Thoracic aorta (tissue), 2 donors: ENCODE measurements at places on chromosomes 4 and X. TPM values are rescaled to one million over a fixed set of nuclear protein-coding genes. Genes with fewer than 3 reads are reported as not detected.

The SASH3 gene
- total RNA-seq, result 12.4 TPM

- no peak for DNase-seq
These were observed 12.8 kb downstream of the TMPRSS11E start for GRCh38 chr4:68460085-68460484.

- no peak for DNase-seq
These were observed 14.9 kb downstream of the NKX6-1 start for GRCh38 chr4:84484236-84484635.

The GPR50 gene
- not detected for total RNA-seq

The SYN1 gene
- 0.85 TPM for total RNA-seq

DNA sequence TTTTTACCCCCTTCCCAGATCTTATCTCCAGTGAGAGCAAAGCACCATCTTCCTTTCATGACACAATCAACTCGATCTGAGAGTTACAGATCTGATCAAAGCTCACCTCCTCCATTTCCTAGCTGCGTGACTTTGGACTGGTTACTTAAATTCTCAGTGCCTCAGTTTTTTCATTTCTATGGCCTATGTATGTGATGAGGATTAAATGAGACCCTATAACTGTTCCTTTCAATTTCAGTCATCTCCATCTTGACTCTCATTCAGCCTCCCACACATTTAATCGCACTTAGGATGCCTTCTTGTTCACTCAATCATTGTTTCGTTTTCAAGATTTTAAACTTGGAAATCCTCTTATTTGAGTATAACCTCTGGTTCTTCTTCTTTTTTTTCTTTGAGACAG, 20.1 kb upstream of the CXCR3 start:
- DNase-seq, result no peak

The IGFBP7 gene
- total RNA-seq, result 6,615 TPM

The PQBP1 gene
- 60.2 TPM for total RNA-seq

GRCh38 chrX:20666331-20666730, 399.6 kb upstream of the RPS6KA3 start:
- no peak for DNase-seq

The KLHL15 gene
- total RNA-seq, result 13.1 TPM

The LIAS gene
- 4.7 TPM for total RNA-seq

DNA sequence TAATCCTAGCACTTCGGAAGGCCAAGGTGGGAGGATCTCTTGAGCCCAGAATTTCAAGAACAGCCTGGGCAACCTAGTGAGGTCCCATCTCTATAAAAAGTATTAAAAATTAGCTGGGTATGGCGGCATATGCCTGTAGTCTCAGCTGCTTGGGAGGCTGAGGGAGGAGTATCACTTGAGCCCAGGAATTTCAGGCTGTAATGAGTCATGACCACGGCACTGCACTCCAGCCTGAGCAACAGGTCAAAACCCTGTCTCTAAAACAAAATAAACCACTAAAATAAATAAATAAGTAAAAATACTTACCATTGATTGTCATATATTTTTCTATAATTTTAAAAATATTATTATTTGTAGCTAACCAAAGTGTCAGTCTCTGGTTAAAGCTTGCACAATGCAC, 315.6 kb upstream of the SMIM31 start:
- DNase-seq, result no peak

DNA sequence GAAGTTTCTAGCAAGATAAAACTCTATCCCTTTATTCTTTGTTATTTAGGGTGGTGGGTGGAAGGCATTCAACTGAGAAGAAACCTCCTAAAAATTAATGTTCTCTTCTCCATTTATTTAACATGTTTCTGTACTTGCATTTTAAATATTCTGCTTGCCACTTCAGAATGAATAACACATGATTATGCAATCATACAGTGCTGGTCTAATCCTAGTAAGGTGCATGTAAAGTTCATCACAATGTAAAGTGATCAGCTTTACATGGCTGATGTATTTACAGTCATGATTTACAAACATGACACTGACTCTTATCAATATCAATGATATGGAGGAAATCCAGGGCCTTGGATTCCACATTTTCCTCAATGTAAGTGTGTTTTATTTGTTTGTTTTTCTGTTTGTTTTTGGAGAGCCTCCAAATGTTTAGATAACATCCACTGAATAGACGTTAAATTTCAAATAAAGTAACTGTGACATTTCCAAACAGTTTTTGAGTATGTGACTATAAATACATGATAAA, 342.1 kb upstream of the CTSO start:
- no peak for DNase-seq

The SPANXC gene
- total RNA-seq, result not detected

The CXCL11 gene
- not detected for total RNA-seq

DNA sequence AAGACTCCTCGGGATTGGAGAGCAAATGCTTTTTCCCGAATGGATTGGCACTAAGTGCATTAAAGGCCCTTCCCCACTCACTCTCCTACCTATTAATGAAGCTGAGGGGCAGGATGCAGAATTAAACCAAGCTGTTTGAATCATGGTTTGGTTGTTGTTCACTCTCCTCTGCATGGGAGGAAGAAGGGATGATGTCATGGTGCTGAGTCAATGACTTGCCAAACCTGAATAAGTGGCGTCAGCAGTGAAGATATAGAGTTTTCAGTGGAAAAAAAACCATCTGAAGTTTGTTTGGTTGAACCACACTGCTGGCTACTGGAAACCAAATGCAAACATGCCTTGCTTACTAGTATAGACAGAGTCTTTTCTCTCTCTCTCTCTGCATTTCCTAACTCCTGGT, 19.8 kb upstream of the ZXDA start:
- DNase-seq, result no peak

- DNase-seq, result no peak
These were observed 728.9 kb downstream of the PCDH18 start for GRCh38 chr4:136803433-136803832.

The NUDT11 gene
- total RNA-seq, result 5.0 TPM

DNA sequence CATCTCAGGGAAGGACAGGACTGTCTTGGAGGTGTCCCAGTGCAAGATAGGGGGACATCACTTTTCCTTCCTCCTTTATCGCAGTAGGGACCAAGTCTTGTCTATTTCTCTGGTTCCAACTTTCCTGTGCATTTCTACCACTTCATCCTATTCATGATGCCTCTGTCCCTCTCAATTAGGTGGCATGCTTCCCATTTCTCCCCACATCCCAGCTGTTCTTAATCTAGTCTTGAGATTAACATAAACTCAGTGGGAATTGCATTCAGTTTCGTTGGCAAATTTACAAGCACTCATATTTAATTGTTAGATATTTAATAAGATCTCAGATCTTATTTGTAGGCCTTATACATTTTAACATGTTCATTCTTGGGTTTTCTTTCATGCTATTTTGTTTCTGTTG, 15.7 kb upstream of the ODAM start:
- DNase-seq, result no peak

GRCh38 chr4:161188578-161188977, 975.2 kb downstream of the FSTL5 start:
- no peak for DNase-seq

DNA sequence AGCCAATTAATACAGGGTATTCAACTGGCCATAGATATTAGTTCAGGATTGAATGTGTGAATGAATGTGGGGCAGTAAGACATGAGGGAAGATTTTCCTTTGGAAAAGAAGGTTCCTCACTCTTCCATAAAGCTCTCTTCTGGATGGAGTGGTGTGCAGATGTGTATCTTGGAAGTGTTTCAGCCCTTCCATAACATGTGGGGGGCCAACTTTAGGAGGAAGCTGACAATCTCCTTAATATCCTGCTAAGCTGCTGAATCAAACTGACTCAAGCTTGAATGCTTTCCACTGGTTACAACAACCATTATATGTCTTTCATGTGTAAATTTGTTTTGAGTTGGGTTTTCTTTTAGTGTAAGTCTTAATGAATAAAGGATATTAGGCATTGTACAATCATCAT, 40.3 kb downstream of the FANCB start:
- no peak for DNase-seq

- no peak for DNase-seq
These were observed 62.3 kb downstream of the PPP2R2C start for GRCh38 chr4:6410068-6410467.

DNA sequence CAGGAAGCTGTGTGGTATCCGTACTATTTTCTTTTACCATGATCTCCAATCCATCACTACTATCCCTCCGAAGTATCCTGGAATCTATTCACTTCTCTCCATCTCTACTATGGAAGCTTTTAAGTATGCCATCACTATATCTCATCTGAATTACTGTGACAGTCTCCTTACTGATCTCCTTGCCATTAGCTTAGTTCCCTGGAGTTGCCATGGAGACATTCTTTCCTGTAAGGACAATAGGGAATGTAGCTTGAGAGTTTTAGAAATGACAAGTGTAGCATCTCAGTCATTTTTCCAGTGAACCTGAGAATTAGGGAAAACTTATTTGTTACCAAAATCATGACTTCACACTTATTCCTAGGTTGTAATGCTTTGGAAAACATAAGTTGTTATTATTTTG, 86.3 kb downstream of the HPGD start:
- no peak for DNase-seq

The MAP3K15 gene
- total RNA-seq, result not detected

DNA sequence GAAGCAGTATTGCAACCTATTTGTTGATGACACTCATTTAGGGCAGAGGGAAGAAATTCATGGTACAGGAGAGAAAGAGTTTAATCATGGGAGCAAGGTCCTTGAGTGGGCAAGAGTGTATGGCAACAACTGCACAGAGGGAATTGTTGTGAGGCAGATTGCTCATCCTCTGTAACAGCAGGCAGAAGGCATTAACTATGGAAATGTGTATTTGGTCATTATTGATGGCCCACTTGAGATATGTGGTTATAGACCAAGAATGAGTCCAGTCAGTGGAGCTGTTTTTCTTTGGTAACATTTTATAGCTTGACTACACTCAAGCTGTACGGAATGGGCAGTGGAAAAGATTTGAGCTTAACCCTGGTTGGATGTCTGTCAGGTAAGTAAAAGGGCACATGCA, 15.9 kb downstream of the PLRG1 start:
- DNase-seq, result no peak

- DNase-seq, result no peak
These were observed 164.8 kb upstream of the VEGFC start for GRCh38 chr4:176957353-176958118.

The CT45A3 gene
- total RNA-seq, result not detected

DNA sequence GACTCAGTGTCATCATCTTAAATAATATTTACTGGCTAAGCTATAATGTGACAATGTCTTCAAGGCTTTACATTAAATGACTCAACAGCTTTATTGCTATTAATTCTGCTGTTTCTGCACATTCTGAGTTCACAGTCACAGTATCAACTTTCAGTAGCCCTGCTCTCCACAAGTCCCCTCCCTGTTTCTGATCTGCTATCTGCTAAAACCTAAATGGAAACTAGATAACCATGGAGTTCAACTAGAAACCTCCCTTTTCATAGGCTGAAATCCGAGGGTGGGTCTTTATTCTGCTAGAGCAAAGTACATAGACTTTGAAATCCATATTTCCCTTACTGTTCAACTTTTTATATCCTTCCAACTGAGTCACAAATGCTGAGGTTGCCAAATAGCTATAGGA, 5.4 kb upstream of the ACE2 start:
- no peak for DNase-seq

DNA sequence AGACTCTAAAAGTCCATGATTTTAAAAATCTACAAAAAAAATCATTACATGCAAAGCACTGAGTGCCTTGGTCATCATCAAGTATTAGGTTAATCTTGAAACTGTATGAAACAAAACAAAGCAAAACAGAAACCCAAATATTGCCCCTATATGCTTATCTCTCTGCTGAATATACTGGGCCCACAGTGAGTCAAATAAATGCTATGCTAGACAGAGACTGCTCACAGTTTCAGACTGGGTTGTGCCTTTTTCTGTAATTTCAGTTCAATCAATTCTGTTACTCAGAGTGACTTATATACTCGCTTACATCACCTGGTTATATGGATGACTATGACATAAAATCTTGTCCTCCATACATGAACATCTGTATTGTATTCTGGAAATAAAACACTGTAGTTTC, 257.1 kb upstream of the ACTRT1 start:
- DNase-seq, result no peak

DNA sequence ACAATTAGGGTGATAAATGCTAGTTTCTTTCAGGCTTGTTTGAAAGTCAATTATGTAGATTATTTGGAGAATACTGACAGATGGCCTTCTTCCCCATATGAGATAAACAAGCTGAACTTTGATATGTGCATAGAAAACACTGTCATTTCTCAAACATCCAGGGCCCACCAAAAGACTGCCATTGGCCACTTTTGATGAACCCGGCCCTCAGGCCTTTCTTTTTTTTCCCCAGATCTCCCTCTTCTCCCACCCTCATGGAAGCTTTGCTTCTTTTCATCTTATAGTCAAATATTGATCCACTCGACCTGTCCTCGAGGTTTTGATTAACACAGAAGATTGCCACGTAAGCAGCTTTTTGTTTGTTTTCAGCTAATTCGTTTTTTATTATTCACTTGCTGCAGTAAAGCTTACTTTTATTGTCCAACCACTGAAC, 377.4 kb downstream of the SMARCA1 start:
- DNase-seq, result no peak
